ENCODE measurements at places on chromosomes 13 and 19. TPM values are rescaled to one million over a fixed set of nuclear protein-coding genes. Genes with fewer than 3 reads are reported as not detected.

Gene UTP14C
- 14.0 TPM for total RNA-seq

Gene NACC1
- 85.9 TPM for total RNA-seq

Gene ACER1
- not detected for total RNA-seq

Gene FAM124A
- 2.8 TPM for total RNA-seq

- DNase-seq: no peak
Observed at GRCh38 chr19:31260171-31260933, 88.9 kb downstream of the TSHZ3 start.

DNA sequence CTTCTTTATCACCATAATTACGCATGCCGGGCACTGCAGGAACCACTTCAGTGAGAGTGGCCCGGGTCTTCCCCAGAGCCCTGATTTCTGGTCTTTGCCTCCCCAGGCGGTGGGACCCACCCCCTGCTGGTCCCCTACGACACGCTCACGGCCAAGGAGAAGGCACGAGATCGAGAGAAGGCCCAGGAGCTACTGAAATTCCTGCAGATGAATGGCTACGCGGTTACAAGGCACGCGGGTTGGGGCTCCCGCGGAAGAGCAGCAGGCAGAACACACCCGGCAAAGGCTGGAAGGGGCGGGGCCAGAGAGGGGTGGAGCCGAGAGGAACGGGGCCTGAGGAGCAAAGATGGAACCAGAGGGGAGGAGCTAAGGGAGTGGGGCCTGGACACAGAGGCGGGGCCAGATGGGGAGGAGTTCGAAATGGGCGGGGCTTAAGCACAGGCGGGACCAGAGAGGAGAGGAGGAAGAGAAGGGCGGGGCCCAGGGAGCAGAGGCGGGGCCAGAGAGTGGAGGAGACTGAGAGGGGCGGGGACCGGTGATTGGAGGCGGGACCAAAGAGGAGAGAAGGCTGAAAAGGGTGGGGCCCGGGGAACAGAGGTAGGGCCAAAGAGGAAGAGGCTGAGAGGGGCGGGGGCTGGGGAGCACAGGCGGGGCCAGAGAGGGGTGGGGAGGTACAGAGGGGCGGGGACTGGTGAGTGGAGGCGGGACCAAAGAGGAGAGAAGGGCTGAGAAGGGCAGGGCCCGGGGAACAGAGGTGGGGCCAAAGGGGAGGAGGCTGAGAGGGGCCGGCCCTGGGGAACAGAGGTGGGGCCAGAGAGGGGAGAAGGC lies 73.4 kb downstream of the RYR1 start:
- DNase-seq: peak; percentile 94

DNA sequence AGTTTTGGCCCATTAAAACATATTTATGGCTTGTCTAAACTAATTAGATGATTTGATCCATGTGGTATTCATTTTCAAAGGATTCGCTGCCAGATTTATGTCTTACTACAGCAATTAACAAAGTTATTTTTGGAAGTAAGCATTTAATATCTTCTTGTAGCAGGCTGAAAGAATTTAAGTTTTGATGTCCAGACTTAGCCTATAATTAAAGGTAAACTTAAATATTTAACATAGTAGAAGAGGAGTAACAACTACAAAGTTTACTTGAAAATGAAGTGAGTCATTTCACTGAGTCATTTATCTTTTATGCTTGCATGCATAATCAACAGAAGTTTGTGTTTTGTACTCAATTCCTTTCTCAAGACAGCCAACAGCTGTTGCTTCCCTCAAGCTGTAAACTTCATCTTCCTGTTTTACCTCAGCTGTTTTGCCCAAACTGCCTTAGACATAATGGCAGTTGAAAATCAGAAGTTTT lies 58.1 kb downstream of the EDNRB start:
- peak; percentile 35 for DNase-seq

- no peak for DNase-seq
Observed at GRCh38 chr13:43058831-43059230, 35.4 kb downstream of the DNAJC15 start.

DNA sequence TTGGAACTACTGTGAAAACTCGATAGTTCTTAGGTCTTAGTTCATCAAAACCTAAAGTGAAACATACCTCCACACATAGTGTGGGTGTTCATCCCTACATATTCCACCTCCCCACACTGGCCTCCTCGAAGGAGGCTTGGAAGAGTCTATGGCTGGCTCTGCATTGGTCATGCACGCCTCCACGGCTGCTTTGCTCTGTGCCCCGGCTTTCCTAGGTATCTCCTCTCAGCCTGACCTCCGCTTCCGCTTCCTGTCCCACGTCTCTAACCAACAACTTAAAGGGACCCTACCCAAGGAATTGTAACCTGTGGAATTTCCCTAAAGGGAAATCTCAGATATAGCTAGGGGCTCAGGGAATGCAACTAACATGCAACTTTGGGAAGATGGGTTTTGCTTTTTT lies 79.7 kb upstream of the MBNL2 start:
- peak; percentile 62 for DNase-seq

Measured in A172 (cell line).